Activated T-cell treated with anti-CD3 and anti-CD28 coated beads, Interleukin-2, amount 50 U/mL, for 4 hours (primary cell): ENCODE measurements at places on chromosomes 3 and 15.

- DNase-seq, result no peak
These were observed 527.9 kb upstream of the TBL1XR1 start for GRCh38 chr3:177725165-177725564.

DNA sequence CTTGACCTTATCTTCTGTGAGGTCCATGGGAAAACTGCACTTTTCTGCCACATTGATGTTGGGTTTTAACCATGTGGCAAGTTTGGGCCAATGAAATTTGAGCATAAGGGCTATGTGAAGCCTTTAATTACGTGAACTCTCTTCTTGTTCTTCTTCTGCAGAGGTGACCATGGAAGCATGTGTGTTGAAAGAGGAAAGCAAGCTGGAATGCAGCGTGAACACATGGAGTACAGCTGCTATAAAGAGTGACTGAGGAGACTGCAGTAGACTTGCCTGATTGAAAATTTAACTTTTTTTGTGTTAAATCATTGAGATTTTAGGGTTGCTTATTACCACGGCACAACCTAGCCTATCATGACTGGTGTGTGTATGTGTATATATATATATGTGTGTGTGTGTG lies 347.3 kb downstream of the ZIC1 start:
- no peak for DNase-seq

- DNase-seq, result no peak
These were observed 75.2 kb downstream of the APBA2 start for GRCh38 chr15:28960979-28961378.

DNA sequence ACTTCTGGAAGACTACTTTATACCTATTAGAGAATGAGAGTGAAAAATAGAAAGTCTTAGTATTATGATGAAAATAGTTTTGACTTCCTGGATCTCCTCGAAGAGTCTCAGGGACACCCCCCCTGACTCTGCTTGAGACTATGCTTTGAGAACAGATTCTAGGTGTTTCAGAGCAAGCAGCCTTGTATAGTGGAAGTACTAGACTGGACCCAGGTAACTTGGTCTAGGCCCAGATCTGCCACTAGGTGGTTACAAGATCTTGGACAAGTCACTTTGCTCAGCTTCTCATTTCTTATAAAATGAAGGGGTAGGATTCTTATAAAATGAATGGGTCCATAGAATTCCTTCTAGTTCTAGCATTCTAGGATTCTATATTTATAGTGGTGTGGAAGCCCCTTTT lies 9.1 kb downstream of the ABHD5 start:
- no peak for DNase-seq

DNA sequence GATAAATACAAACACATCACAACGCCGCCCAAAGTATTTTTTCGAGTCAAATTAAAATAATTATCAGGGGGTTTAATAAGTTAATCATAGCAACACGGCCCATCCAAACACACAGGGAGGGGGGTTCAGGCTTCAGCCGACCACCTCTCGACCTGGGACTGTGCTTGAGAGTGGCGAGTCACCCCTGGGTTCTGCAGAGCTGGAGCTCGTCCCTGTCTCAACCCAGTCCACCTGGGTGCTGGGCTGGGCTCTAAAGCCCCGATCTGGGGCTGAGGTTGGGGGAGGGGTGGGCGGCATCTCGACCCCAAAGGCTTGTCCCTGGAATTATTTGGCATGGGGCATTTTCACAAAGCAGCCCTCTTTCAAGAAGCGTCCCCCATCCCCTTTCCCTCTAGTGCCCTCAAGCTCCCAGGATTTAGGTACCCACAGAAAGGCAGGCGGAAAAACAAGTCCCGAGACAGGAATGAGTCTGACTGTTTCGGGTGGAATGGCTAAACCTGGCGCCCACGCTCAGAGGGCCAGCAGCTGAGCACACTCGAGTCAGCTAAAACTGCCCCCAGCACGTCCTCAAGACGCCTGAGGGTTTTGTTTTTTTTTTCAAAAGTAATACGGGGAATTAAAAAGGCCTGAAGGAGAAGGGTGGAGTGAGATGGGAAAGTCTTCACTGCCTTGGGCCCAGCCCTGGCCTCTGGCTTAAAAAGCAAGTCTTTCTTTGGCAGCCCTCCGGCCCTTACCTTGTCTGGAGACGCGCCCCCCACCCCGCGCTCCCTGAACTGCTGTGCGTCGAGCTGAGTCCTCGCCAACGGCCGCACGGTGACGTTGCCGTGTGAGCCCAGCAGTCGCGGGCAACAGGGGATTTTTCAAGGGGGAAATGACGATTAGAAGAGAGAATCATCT lies 32.5 kb downstream of the NR2F2 start:
- DNase-seq, result no peak

DNA sequence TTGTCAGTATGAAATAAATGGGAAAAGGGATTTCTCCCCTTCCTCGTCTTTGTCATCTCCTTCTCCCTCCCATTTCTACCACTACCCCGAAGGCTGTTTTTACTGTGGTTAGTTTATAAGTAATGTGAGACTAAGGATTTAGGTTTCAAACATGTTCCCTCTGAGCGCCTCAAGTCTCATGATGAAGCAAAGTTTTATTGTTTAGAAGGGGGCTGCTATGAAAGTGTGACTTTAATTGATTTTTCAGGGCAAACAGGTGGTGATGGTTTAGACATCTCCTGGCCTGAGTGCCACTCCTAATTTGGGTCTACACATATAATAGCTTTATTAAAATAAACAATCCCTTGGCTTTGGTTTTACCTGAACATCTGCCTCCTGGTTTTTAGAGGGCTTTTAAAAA lies 185.5 kb downstream of the MCTP2 start:
- no peak for DNase-seq

- DNase-seq, result no peak
These were observed 72.6 kb upstream of the NR2E3 start for GRCh38 chr15:71737761-71738160.
